ENCODE measurements at places on chromosomes 1 and 21.

DNA sequence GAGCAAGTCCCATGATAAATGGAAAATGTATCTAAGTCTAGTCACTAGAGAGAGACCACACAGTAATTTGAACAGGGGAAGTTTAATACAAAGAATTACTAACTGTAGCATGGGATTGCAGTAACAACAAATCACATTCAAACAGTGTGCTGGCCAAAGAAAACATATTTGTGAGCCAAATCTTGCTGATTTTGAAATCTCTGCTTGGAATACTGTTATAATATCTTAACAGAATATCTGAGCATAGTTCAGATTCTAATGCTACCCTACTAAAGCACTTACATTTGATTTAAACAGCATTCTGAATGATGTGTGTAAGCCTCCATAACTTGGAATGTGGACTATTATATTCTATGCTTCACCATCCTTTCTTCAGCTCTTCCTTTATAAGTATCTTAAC is 270.0 kb upstream of the BRINP3 start:
- DNase-seq: no peak

DNA sequence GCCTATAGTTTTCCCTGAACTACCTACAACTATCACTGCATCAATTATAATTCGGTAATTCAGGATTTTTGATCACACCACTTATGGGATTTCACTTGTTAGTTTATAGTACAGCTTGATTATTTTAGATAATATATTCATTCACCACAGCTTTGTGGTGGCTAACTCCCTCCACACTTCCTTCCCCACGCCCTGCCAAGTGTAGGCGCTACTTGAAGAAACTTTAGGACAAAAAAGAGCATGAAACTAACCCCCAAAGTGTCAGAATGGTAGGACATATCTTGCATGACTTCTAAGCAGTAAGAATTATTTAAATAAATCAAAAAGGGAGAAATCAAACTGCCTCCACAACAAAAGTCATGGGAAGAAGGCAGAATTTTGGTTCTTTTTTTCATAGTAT is 70.1 kb downstream of the LHX9 start:
- DNase-seq: no peak

GRCh38 chr1:78301141-78301540 is 189.6 kb upstream of the PTGFR start:
- DNase-seq: no peak

- no peak for DNase-seq
Observed at GRCh38 chr1:164842870-164843269, 283.9 kb downstream of the PBX1 start.

- peak; percentile 57 for DNase-seq
Observed at GRCh38 chr1:246117066-246117791, 389.9 kb downstream of the SMYD3 start.

- DNase-seq: no peak
Observed at GRCh38 chr1:109975718-109976117, 8.8 kb upstream of the AHCYL1 start.

DNA sequence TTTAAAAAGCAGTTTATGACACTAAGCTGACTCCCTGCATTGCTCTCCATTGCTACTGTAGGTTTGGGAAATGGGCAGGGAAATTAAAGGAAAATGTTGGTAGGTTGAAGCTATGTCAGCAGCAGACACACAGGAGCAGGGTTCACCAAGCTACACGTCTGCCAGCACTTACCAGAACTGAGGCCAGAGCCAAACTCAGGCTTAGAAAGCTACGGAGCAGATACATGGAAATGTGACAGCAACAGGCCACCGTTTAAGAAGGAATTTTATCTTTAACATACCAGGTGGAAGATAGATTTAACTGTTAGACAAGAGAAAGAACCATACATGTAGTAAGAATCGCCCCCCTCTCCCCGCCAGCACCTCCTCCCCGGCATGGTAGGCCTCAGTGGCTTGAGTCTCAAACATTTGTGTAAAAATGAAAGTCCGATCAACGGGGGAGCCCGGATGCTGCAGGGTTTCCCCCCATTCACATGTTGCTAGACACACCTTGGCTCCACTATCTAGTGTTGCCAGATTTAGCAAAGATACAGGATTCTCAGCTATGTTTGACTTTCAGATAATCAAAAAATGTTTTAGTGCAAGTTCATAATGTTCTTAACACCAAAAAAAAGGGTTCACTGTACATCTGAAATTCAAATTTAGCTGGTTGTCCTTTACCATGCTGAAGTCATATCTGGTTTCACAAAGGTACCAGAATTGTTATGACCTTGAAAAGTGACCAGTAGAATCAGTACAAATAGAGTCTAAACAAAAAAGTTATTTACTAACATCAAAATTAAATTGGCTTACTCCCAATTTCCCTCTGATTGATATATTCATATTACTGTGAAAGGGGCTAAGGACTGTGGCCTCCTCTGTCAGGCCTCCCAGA is 6.7 kb downstream of the OR2T11 start:
- no peak for DNase-seq

DNA sequence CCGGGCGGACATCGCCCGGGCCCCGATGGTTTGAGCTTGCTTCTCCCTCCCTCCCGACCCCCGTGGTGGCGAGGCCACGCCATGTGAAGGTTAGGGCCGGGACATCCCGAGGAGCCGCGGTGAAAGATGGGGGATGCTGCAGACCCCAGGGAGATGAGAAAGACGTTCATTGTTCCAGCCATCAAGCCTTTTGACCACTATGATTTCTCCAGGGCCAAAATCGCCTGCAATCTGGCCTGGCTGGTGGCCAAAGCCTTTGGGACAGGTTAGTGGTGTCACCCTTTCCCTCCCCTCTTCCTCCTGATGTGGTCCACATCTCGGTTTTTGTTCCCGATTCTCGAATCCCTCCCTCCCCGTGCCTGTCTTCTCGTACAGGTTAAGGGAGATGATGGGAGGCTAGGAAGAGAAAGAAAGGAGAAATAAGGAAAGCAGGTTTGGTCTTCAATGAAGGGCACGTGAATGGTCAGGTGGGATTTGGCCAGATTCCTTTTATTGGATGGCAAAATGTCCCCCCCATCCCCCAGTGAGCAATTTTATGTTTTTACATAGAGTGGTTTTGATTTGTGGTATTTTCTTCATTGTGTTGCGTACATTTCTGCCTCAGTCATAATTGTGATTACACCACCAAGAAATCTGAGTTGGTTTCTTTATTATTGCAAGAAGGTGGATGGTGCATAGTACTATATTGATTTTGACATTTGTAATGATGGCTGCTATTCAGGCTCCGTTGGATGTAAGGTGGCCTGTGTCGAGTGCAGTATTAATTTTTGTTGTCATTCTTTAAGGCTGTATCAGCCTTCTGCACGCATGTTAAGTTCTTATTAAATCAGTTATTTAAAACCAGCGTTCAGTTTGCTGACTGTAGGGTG is 1.2 kb downstream of the CAMSAP2 start:
- peak; percentile 10 for DNase-seq

DNA sequence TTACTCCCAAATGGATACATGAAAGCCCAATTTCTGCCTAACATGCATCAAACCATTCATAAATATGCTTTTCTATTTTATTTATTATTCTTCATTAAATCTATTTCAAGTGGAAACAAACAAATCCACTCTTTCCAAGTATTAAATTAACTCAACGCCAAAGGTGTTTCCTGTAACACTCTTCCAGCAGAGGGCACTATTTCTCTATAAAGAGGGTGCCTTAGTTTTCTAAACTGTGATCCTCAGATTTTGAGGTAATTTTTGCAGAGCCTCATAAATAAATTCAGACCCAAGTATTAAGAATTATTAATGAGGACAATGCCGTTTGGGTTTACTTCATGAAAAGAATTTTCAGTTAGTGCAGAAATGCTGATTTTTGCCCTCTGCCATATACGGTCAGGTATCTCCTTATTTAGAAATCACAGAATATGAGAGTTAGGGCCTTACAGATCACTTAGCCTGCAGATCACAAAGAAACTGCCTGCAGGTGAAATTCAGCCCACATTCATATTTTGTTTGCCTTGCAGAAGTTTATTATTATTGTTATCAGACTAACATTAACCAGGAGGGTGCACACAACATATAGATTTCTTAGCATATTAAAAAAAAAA is 40.1 kb upstream of the MYSM1 start:
- no peak for DNase-seq

DNA sequence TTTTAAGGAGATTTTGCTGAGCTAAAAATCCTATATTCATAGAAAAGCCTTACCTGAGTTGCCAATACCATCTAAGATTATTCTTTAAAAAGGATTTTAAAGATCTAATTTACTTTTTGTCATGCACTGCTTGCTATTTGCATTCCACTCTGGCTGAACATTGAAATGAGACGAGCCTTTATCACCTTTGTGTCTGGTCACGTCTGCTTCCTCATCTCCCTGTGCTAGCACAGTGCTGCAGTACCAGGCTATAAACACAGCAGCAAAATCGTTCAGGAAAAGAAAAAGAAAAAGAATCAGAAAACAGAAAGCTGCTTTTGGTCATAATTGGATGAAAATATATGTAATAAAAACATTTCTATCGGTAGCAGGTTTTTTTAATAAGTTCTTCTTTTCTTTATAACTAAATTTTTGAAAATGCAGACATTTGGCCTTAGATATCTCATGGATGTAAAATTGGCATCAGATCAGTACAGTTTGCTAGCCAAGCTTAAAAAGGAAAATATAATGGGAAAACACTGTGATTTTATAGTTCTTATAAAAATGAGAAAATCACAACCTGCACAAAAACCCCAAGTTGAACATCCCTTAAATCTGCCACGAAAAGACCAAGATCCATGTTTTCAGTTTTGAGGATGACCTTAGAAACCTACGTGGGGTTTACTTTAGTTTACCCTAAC is 735.7 kb upstream of the CXADR start:
- DNase-seq: no peak

DNA sequence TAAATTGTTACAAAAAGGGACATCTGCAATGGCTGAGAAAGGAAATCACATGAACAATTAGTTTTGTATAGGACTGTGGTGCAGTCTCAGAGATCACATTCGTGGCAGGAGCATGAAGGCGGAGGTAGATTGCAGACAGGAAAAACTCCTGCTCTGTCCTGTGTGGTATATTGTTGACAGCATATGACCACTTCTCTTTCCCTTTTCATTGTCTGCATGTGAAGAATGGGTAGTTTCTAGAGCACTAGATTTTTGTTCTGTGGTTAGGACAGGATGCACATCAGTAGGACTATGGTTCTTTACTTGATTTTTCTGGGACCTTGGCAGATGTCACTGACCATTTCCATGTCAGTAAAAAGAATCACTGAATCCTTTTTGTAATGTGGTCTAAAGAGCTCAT is 625.9 kb upstream of the PKN2 start:
- no peak for DNase-seq

DNA sequence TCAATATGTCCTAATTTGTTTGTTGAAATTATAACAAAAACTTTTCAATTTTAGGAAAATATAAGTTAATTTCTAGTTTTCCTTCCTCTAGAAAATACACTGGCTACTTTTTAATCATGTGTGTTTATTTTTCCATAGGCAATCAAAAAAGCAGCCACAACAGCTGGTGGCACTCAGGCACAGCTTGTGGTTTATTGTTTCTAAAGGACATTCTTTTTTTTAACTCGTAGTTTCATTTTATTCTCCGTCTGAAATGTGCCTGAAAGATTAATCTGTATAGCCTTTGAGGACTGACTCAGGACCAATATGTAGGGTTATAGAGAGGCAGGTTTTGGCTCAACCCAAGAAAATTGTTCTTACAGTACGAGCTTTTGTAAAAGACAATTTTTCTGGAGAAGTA is 20.7 kb upstream of the STX12 start:
- no peak for DNase-seq

- no peak for DNase-seq
Observed at GRCh38 chr1:153985341-153985912, 712 bp downstream of the RAB13 start.

DNA sequence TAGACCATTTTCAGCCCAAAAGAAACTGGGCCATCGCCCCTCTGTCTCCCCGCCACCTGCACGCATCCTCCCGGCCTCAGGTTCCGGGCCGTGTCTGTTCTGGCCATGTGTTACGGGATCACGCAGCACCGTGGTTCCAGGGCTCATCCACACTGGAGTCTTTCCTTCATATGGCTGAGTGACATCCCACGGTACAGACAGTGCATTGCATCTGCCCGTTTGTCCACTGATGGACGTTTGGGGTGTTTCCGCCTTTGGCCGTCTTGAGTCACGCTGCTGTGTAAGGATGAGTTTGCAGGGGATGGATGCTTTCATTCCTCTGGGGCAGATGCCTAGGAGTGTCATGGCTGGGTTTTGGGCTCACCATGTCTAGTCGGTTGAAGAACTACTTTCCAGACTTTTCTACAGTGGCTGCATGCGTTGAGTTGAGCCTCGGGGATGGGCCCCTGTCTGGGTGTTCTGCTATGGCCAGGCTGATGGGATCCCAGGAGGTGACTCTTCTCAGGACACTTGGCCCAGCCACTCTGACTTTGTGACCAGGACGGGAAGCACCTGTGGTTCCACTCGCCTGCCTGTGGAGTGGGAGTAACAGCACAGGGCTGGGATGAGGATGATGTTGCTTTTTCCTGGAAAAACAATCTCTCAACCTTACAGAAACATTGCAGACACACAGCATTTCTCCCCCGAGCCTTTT is 16.8 kb downstream of the RRP1 start:
- DNase-seq: no peak

GRCh38 chr1:180722586-180722985 is 90.8 kb downstream of the XPR1 start:
- no peak for DNase-seq

DNA sequence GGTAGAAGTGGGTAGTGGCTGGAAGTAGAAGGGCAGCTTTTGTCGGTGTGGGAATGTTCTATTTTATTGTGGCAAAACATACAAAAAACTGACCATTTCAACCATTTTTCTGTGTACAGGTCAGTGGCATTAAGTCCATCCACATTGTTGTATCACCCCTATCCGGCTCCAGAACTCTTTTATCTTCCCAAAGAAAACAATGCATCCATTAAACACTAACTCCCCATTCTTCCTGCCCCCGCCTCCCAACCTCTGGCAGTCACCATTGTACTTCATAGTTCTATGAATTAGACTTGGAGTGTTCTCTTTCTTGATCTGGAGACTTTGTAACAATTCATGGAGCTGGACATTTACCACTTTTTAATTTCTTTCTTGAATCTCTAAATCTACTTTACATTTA is 55.7 kb downstream of the DEGS1 start:
- DNase-seq: no peak

DNA sequence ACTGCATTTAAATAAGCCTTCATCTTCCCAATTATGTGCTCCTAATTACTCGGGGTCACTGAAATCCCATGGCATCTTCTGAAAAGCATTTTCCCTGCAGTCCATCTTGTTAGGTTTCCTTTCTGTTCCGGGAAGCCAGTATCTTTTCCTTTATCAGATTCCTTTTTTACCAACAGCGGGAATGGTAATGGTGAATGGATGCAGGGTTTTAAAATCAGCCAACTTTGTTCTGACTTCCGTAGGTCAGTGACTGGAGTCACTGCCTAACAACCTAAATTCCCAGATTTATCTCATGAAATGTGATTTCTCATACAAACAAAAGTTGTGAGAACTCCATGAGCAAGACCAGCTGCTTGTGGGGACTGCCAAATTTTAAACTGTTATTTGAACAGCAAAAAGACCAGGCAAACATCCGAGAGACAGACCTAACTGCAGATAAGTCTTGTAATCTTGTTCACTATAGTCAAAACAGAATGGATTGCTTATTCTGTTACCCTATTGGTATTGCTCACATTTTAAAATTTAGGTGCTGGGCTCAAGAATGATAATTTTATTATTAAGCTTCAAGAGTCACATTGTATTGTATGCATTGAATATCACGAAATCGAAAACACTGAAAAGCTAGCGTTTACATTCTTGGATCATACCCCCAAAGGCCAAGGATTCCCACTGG is 1.2 kb upstream of the RWDD3 start:
- no peak for DNase-seq

Measured in T-cell (primary cell).